Astrocyte of the spinal cord (primary cell): ENCODE measurements at places on chromosomes 11 and 22.

- DNase-seq, result peak; percentile 38
These were observed 434 bp downstream of the BANF1 start for GRCh38 chr11:66002648-66003225.

GRCh38 chr11:115464269-115464668, 39.9 kb downstream of the CADM1 start:
- DNase-seq, result peak; percentile 46

DNA sequence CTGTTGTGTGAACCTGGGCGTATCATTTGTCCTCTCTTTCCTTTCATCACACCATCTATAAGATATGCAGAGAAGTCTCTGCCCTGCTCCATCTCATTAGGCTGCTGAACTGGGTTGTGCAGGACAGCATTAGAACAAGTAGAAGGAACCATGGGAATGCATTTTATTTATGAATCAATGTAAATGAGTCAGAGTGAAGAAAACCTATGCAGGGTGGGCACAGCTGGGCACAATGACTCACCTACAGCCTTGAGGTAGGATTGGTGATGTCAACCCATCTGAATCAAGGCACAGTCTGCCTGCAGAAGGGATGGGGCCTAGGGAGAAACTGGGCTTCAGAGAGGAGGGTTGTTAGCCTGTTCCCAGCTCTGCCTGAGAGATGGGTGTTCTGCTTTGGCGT, 123.4 kb downstream of the CSNK2A3 start:
- no peak for DNase-seq

DNA sequence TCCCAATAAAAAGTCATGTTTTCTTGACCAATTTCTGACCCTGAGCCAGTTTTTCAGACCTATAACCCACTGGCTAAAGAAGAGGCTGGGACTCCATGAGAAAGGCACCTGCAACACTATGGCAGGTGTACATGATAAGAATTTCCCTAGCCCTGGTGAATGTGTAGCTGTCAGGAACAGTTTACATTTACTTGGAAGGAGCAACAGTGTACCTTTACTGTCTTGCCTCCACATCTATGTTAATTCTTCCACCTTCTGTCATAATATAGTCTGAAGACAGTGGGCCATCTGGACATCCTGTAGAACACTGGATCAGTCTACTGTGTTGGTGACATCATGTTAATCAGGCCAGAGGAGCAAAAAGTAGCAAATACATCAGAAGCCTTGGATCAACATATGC, 72.1 kb upstream of the CD82 start:
- no peak for DNase-seq

DNA sequence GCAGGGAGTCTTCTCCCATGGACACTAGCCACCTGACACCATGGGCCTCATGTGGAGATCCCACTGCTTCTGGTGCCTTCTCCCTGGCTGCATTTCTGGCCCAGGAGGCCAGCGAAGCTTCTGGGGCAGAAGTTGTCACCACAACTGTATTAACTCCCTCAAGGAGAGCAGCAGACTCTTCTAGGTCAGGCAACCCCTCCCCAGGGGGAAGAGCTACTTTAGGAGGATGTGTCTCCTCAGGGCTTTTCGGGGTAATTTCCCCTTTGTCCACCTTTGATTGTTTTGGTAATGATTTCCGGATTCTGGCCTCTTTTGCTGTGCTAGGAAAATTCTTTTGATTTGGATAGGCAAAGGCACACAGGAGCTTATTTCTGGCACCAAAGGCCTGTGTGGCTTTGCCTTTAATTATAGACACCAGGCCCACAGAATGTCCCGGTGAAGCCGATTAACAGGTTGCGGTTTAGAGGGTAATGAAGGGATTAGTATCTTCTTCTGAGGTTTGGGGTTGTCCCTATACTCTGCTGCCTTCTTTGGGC, 8.9 kb upstream of the UCP2 start:
- no peak for DNase-seq

- peak; percentile 34 for DNase-seq
These were observed 41.2 kb downstream of the DUSP8 start for GRCh38 chr11:1530686-1531448.

- no peak for DNase-seq
These were observed 14.5 kb downstream of the AQP11 start for GRCh38 chr11:77604281-77604680.

- DNase-seq, result no peak
These were observed 6.3 kb upstream of the PIWIL4 start for GRCh38 chr11:94560834-94561233.
